Ovary (tissue), 10 donors: ENCODE measurements at places on chromosomes 3 and 15. TPM values are rescaled to one million over a fixed set of nuclear protein-coding genes. Genes with fewer than 3 reads are reported as not detected.

TRIM59 gene
- 2.1 TPM for total RNA-seq

P4HTM gene
- total RNA-seq = 38.1 TPM

AEN gene
- total RNA-seq = 11.3 TPM

LCTL gene
- total RNA-seq = not detected

SLC12A1 gene
- not detected for total RNA-seq

SLC24A5 gene
- total RNA-seq = not detected

CCR1 gene
- 2.7 TPM for total RNA-seq

GRCh38 chr15:92074646-92075045 lies 221.1 kb downstream of the SLCO3A1 start:
- DNase-seq = no peak
- H3K36me3 ChIP-seq = no peaks in the 10 kb centered on the region
- H3K27me3 ChIP-seq = no peaks in the 10 kb centered on the region

DNA sequence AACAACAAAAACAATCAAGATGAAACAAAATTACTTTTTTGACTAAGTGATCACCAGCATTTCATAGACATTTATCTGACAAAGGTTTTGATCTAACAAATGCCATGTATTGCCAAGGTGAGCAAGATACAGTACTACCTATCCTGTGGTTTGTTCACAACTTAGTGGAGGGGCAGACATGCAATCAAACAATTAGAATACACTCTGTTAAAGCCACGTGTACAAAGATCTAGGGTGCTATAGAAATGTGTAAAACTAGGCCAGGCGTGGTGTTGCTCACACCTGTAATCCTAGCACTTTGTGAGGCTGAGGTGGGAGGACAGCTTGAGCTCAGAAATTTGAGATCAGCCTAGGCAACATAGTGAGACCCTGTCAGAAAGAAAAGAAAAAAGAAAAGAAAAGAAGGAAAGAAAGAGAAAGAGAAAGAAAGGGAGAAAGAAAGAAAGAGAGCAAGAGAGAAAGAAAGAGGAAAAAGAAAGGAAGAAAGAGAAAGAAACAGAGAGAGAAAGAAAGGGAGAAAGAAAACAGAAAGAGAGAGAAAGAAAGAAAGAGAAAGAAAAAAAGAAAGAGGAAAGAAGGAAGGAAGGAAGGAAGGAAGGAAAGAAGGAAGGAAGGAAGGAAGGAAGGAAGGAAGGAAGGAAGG lies 1.4 kb upstream of the TRIM69 start:
- no peaks in the 10 kb centered on the region for H3K27me3 ChIP-seq
- H3K4me3 ChIP-seq = no peak overlapping the region
- peak overlapping the region; percentile 24 for H3K27ac ChIP-seq
- no peaks in the 10 kb centered on the region for H3K36me3 ChIP-seq
- H3K4me1 ChIP-seq = peaks cover 4% of the 10 kb centered on the region

GRCh38 chr15:69980341-69981059 lies 117.2 kb downstream of the TLE3 start:
- H3K36me3 ChIP-seq = no peaks in the 10 kb centered on the region
- H3K4me3 ChIP-seq = no peak overlapping the region

DNA sequence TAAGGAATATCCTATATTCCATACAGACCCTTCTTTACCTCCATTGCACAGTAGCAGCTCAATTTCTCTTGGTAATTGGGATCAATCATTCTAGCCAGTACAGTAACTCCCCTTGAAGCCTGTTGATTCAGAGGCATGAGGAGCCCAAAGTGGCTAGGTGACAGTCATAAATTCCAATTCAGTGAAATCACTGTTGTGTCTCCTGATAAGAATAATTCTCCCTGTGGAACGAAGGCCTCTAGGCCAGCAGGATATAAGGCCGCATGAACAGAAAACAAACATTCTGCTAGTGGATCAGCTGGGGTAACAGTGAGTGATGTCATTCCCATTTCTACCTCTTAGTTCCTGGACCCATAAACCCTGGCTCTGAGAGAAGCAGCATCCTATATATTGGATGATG lies 696.3 kb downstream of the NR2F2 start:
- H3K27me3 ChIP-seq = no peaks in the 10 kb centered on the region
- H3K4me1 ChIP-seq = no peaks in the 10 kb centered on the region
- H3K27ac ChIP-seq = no peak overlapping the region
- DNase-seq = no peak
- no peak overlapping the region for H3K4me3 ChIP-seq
- no peaks in the 10 kb centered on the region for H3K36me3 ChIP-seq

DNA sequence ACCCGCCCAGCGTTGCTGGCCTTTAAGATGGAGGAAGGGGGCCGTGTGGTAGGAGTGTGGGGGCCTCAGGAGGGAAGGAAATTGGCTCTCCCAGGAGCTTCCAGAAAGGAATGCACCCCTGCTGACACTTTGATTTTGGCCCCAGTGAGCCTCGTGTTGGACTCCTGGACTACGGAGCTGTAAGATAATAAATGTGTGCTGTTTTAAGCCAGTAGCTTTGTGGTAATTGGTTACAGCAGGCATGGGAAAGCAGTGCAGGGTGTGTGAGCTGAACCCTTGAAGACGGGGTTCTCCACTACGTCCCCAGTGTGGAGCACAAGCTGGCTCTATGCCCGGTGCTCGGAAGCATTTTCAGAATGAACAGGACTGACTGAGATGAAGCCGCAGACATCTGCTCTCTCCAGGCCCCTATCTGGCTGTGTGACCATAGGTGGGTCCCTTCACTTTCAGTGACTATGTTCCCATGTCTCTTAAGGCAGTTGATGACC lies 22.9 kb upstream of the CGNL1 start:
- H3K27ac ChIP-seq = no peak overlapping the region
- DNase-seq = no peak
- H3K4me3 ChIP-seq = no peak overlapping the region
- H3K4me1 ChIP-seq = no peaks in the 10 kb centered on the region

- H3K4me1 ChIP-seq = no peaks in the 10 kb centered on the region
- no peaks in the 10 kb centered on the region for H3K27me3 ChIP-seq
- no peak overlapping the region for H3K4me3 ChIP-seq
- no peak overlapping the region for H3K27ac ChIP-seq
- H3K36me3 ChIP-seq = no peaks in the 10 kb centered on the region
Observed at GRCh38 chr15:34799149-34800101, 4.1 kb upstream of the ACTC1 start.

- peaks cover 9% of the 10 kb centered on the region for H3K4me1 ChIP-seq
- DNase-seq = no peak
- no peak overlapping the region for H3K27ac ChIP-seq
- H3K27me3 ChIP-seq = no peaks in the 10 kb centered on the region
- H3K4me3 ChIP-seq = no peak overlapping the region
- H3K36me3 ChIP-seq = no peaks in the 10 kb centered on the region
Observed at GRCh38 chr15:83057002-83057401, 10.1 kb downstream of the BTBD1 start.

- H3K4me1 ChIP-seq = no peaks in the 10 kb centered on the region
- no peak overlapping the region for H3K27ac ChIP-seq
- no peak for DNase-seq
- no peak overlapping the region for H3K4me3 ChIP-seq
- H3K36me3 ChIP-seq = no peaks in the 10 kb centered on the region
Observed at GRCh38 chr3:95627697-95628096, 1186.7 kb upstream of the EPHA6 start.

DNA sequence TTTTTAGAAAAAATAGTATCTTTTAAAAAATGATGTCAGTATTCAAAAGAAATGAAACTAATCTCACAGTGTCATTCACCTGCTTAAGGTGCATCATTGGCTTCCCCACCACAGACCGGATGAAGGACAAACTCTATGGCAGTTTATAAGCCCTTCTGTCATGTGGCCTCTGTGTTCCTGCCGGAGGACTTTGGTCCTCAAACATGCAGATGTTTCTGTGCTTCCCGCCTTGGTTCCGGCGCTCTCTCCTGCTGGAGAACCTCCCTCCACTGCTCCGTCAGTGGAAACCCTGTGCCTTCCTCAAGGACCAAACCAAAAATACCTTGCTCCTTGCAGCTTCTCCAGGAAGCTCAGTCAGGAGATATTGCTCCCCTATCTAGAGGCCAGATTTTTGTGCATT lies 326.3 kb downstream of the UACA start:
- no peak overlapping the region for H3K27ac ChIP-seq
- H3K4me1 ChIP-seq = no peaks in the 10 kb centered on the region
- H3K36me3 ChIP-seq = no peaks in the 10 kb centered on the region
- DNase-seq = no peak
- H3K4me3 ChIP-seq = no peak overlapping the region

GRCh38 chr3:114427285-114428043 lies 133.6 kb downstream of the TIGIT start:
- no peak overlapping the region for H3K4me3 ChIP-seq
- H3K27me3 ChIP-seq = no peaks in the 10 kb centered on the region
- DNase-seq = no peak
- H3K36me3 ChIP-seq = no peaks in the 10 kb centered on the region
- H3K4me1 ChIP-seq = no peaks in the 10 kb centered on the region
- H3K27ac ChIP-seq = no peak overlapping the region

DNA sequence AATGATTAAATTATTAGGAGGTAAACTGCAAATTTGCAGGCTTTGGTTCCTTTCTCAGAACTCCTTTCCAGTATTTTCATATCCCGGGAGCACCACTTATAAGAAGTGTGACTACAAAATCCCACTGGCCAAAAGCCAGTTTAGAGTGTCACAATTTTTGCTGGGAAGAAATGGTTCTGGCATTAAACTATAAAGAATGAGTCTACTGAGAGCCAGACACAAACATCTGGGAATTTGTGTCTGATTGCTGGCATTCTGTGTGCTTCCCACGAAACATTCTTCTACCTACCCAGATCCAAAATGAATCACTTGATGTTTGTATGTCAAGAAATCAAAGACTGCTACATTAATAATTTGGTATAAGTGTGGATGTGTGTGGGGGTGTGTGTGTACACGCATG lies 82.8 kb downstream of the DUT start:
- H3K36me3 ChIP-seq = no peaks in the 10 kb centered on the region
- H3K4me1 ChIP-seq = peaks cover 23% of the 10 kb centered on the region
- no peak overlapping the region for H3K27ac ChIP-seq
- no peak for DNase-seq
- H3K4me3 ChIP-seq = no peak overlapping the region
- no peaks in the 10 kb centered on the region for H3K27me3 ChIP-seq

DNA sequence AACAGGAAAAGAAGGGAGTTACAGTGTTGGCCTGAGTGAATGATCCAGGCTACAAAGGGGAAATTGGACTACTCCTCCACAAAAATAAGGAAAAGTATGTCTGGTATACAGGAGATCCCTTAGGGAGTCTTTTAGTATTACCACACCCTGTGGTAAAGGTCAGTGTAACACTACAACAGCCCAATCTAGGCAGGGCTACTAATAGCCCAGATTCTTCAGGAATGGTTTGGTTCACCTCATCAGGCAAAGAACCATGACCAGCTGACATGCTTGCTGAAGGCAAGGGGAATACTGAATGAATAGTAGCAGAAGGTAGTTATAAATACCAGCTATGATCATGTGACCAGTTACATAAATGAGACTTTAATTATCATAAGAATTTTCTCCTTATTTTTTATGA lies 372.6 kb upstream of the ATP11B start:
- no peak overlapping the region for H3K4me3 ChIP-seq
- no peaks in the 10 kb centered on the region for H3K4me1 ChIP-seq
- DNase-seq = no peak
- H3K27me3 ChIP-seq = no peaks in the 10 kb centered on the region

- no peak within 1 kb of the TSS for H3K27ac ChIP-seq
- DNase-seq = peak; percentile 33
- peaks cover 4% of the 10 kb centered on the region for H3K4me1 ChIP-seq
- H3K4me3 ChIP-seq = peak within 1 kb of the TSS; percentile 56
Observed at GRCh38 chr3:47578691-47579632, at the start of gene CSPG5. CSPG5 (minus strand) TSS chr3:47578865; CDS start chr3:47578693, 172 bp downstream.

DNA sequence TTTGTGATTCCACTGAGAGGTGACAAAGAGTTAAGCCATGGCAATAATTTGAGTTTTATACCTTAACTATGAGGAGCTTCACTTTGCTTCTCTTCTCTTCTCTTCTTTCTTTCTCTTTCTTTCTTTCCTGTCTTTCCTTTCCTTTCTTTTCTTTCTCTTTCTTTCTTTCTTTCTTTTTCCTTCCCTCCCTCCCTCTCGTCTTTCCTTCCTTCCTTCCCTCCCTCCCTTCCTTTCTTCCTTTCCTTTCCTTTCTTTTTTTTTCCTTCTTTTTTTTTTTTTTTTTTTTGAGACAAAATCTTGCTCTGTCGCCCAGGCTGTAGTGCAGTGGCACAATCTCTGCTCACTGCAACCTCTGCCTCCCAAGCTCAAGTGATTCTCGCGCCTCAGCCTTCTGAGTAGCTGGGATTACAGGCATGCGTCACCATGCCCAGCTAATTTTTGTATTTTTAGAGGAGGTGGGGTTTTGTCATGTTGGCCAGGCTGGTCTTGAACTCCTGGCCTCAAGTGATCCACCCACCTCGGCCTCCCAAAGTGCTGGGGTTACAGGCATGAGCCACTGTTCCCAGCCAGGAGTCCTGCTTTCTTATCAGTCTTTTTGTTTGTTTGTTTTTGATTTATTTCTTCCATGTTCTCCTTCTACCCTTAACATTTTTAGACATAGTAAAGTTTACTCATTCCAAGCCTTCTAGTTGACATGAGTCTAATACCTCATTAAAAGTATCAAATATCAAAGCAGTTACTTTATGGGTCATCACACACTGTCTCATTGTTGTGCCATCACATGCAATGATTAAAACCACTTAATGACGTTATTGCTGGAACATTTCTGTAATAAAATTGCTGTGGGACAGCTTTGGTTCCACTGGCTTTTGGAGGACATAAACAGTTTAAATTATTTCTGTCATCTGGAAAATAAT lies 29.9 kb downstream of the SLC49A4 start:
- no peak overlapping the region for H3K4me3 ChIP-seq
- no peaks in the 10 kb centered on the region for H3K27me3 ChIP-seq
- H3K36me3 ChIP-seq = no peaks in the 10 kb centered on the region
- H3K27ac ChIP-seq = no peak overlapping the region
- no peak for DNase-seq
- H3K4me1 ChIP-seq = no peaks in the 10 kb centered on the region

DNA sequence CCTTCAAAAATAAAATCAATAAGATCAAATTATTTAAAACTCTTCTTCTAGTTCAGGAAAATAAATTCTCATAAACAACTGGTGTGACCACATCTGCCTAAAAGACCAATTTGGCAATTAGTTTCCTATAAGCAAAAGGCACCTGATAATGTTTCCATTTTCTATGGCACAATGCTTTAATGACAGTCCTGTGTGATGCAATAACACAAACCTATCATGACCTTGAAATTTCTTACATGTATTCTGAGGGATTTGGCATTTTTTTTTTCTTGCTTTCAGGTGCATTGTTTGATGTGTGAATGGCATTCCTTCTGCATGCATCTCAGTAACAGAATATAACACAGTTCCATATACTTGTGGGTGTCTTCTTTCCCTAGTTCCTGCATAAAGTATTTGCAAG lies 32.5 kb upstream of the FRMD5 start:
- no peaks in the 10 kb centered on the region for H3K36me3 ChIP-seq
- H3K4me3 ChIP-seq = no peak overlapping the region
- no peak overlapping the region for H3K27ac ChIP-seq
- no peaks in the 10 kb centered on the region for H3K27me3 ChIP-seq
- no peaks in the 10 kb centered on the region for H3K4me1 ChIP-seq
- no peak for DNase-seq

DNA sequence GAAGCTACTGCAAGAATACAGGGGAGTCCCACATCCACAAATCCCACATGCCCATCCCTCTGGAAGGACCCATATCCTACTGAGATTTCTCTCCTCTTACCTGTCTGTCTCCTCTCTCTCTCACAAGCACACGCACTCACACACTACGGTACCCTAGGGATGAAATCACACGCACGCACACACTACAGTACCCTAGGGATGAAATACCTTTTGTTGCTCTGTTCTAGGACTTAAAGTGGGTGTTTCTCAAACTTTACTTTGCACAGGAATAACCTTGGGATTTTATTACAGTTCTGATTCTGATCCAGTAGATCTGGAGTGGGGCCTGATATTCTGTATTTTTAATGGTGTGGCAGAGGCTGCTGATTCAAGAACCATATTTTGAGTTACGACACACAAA lies 622.2 kb upstream of the ZNF385D start:
- H3K27ac ChIP-seq = no peak overlapping the region
- H3K4me3 ChIP-seq = no peak overlapping the region
- no peaks in the 10 kb centered on the region for H3K27me3 ChIP-seq
- H3K4me1 ChIP-seq = peaks cover 4% of the 10 kb centered on the region
- no peak for DNase-seq
